Aorta (tissue), 5 donors: ENCODE measurements at places on chromosomes 4 and X. TPM values are rescaled to one million over a fixed set of nuclear protein-coding genes. Genes with fewer than 3 reads are reported as not detected.

TDO2 gene
- 0.41 TPM for polyA plus RNA-seq

BEND4 gene
- not detected for polyA plus RNA-seq

KIT gene
- polyA plus RNA-seq, result 0.56 TPM

UGT2A1 gene
- polyA plus RNA-seq, result not detected

MAGEA10 gene
- not detected for polyA plus RNA-seq
